Caki2 (cell line): ENCODE measurements at places on chromosomes 7 and 10. TPM values are rescaled to one million over a fixed set of nuclear protein-coding genes. Genes with fewer than 3 reads are reported as not detected.

Gene TCERG1L
- not detected in 2 replicates for total RNA-seq

Gene AS3MT
- 1.2 TPM in 1 of 2 replicates, not detected in the other for total RNA-seq

Gene FZD1
- total RNA-seq, result 5.2 and 5.6 TPM in 2 replicates

Gene PON3
- not detected in 2 replicates for total RNA-seq

Gene CCL24
- not detected in 2 replicates for total RNA-seq

Gene PTPRE
- 2.8 and 16.7 TPM in 2 replicates for total RNA-seq

Gene PLXDC2
- 4.7 and 7.4 TPM in 2 replicates for total RNA-seq

Gene LRRC61
- total RNA-seq, result 53.9 and 54.9 TPM in 2 replicates

Gene TAS2R41
- total RNA-seq, result not detected in 2 replicates

Gene ARPC1A
- 125 and 179 TPM in 2 replicates for total RNA-seq

Gene NPTX2
- total RNA-seq, result 38.3 and 40.5 TPM in 2 replicates

GRCh38 chr7:76155938-76156337, 45.8 kb upstream of the SRRM3 start:
- DNase-seq, result no peak

DNA sequence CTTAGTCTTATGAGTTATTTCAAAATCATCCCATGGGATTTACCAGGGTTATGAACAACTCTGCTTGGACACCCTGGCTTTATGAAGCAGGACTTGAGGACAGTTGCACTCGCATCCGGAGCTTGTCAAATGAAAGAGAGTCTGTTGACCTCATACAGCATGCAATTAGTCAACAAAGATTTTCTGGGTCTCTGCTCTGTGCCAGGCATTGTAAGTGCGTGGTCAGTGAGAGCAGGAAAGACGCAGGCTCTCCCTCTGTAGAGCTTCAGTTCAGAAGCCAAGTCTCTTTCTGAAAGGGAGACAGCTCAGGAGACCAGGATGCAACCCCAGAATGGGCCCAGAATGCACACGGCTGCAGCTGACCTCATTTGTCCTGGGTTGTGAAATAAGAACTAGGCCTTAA, 45.5 kb upstream of the DMBT1 start:
- DNase-seq, result no peak

GRCh38 chr7:118626739-118627138, 402.2 kb downstream of the ANKRD7 start:
- no peak for DNase-seq

DNA sequence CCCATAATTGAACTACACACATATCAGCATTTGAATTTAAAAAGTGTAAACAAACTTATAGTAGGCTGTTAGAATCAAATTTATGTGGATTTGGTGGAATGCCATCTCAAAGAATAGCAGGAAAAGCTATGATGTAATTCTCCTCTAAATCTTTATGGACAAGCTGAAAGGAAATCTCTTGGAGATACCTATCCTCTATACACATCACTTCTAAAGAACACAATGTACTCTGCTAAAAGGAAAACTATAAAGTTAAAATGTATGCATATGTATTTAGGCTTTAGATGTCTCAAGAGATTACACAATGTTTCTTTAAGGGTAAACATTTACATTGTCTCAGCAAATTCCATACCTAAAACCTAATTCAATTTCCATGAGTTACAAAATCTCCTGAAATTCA, 323.3 kb downstream of the CRPPA start:
- no peak for DNase-seq

DNA sequence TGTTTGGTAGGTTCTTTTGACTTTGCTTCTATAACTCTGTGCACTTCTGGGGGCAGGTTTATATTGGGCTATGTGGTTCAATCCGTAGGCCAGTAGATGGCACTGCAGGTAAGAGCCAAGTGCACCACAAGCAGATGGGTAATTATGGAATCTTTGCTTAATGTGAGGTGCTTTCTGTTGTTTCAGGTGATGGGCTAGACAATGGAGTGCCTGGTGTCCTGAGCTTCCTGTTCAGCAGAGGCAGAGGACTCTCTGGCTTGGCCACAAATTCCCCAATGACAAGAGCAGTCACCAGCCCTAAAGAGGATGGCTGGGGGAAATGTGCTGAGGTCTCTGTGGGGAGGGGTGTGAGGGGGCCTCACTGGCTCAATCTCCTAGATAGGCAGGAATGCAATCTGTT, 455.0 kb downstream of the CCSER2 start:
- DNase-seq, result peak; percentile 16

- peak; percentile 89 for DNase-seq
Observed at GRCh38 chr10:43420369-43421200, 11.6 kb upstream of the HNRNPF start.

GRCh38 chr10:17435953-17436352, 18.4 kb downstream of the ST8SIA6 start:
- no peak for DNase-seq

- no peak for DNase-seq
Observed at GRCh38 chr10:112227331-112227987, 43.9 kb upstream of the GPAM start.

DNA sequence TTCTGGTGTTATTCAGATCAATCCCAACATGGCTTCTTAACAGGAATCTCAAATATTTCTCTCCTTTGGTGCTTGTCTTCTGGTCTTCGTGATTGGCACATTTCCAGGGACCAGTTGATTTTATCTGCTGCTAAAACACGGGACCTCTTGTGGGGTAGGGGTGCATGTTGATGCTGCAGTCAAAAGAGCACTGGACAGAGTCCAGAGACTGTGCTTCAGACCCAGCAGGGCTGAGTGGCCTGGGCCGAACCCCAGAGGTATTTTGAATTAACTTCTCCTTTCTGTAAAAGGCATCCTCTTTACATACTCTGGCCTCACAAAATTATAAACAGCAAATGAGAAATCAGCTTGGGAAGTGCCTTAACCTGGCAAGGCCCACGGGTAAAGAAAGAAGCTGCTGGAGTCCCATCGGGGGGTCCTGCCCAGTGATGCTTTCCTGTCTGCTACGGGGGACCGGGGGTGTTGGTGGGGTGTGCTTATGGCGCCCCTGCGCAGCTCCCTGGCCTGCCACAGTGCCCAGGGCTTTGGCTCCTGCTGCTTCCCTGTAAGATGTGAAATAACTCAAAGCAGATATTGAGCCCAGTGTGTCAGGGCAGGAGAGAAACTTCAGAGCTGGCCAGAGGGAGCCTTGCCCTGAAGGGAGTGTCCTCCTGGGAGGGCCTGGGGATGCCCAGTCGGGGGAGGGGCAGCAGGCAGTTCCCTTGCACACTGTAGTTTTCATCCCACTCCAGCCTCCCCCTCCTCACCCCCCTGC, 230.5 kb downstream of the TCF7L2 start:
- no peak for DNase-seq

DNA sequence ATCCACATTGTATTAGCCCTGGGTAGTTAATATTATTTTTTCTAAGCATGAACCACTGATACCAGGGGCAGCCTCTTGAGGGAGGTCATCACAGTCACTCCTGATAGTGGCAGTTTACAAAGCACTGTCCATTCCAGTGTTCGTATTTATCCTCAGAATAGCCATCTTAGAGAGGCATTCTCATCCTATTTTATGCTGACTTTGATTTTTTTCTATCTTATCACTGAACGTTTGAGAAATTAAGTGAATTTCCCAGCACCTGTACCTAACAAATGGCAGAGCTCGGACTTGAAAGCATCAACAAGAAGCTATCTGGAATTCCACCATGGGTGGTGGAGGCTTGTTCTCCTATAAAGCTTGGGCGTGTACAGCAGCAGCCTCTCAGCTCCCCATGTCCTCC, 26.1 kb upstream of the MGAM2 start:
- DNase-seq, result no peak

DNA sequence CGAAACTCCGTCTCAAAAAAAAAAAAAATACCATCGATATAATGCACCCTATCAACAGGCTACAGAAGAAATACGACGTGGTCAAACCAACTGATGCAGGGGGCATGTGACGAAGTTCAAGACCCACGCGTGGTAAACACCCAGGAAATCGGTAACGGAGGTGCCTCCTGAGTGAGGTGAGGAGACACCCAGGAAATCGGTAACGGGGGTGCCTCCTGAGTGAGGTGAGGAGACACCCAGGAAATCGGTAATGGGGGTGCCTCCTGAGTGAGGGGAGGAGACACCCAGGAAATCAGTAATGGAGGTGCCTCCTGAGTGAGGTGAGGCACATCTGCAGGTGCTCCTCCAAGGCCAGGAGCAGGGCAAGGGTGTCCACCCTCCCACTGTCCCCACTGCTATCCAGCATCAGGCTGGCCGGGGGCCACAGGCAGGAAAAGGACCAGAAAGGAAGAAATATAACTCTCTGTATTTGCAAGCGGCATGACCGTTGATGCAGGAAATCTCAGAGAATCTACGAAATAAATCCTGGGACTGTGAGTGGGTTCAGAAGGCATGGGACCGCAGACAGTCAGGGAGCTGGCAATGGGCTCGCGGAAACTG, 10.7 kb upstream of the GPR146 start:
- no peak for DNase-seq

- no peak for DNase-seq
Observed at GRCh38 chr7:96316949-96317348, 4.9 kb downstream of the SLC25A13 start.

- no peak for DNase-seq
Observed at GRCh38 chr10:127790066-127790624, 53.2 kb downstream of the FOXI2 start.

- DNase-seq, result no peak
Observed at GRCh38 chr10:31426401-31426800, 107.4 kb downstream of the ZEB1 start.

DNA sequence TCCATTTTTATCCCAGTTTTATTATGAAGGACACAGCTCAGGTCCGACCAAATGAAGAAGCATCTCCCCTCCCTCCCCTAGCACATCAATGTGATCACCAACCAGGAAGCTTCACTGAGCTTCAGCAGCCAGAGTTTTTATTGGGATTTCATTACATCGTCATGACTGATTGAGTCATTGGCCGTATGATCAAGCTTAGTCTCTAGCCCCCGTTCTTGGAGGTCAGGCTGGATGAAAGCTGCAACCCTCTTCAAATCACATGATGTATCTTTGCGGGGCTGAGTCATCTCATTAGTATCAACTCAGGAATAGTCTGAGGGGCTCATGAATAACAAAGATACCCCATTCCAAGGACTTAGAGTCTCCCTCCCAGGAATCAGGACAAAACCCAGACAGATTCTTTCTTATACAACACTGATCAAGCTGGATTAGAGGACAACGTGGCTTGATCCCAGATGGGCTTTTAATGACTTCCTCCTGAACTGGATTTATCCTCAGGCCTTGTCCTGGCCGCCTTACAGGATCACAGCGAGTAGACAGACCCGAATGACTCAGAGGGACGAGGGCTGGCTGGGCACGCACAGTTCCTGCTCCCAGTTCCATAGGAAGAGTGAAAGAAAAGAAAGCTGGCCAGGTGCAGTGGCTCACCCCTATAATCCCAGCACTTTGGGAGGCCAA, 14.5 kb downstream of the LIMK1 start:
- DNase-seq, result peak; percentile 88

GRCh38 chr7:28157831-28158416, 22.7 kb downstream of the JAZF1 start:
- DNase-seq, result no peak

DNA sequence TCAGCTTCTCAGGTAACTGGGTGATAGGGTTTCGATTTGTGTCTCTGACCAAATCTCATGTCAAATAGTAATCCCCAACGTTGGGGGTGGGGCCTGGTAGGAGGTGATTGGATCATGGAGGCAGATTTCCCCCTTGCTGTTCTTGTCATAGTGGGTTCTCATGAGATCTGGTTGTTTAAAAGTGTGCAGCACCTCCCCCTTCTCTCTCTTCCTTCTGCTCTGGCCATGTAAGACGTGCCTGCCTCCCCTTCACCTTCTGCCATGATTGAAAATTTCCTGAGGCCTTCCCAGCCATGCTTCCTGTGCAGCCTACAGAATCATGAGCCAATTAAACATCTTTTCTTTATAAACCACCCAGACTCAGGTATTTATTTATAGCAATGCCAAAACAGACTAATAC, 21.9 kb upstream of the SMURF1 start:
- no peak for DNase-seq

DNA sequence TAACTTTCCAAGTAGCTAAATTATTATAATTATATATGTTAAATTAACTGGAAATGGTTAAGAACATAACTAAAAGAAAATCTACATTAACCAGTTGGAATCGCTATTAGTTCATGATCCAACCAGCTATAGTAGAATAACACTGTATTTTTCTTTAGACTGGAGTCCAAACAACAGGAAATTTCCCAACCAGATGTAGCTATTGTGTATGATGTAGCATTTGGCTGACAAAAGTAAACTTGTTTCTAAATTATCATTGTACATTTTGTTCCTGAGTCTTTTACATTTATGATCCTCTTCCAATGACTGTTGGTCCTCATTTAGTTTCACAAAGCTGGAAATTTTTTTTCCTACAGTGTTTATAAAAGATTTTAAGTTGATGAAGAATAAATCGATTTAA, 62.1 kb downstream of the PAPSS2 start:
- DNase-seq, result no peak

- no peak for DNase-seq
Observed at GRCh38 chr7:88355011-88355410, 48.3 kb upstream of the STEAP4 start.

DNA sequence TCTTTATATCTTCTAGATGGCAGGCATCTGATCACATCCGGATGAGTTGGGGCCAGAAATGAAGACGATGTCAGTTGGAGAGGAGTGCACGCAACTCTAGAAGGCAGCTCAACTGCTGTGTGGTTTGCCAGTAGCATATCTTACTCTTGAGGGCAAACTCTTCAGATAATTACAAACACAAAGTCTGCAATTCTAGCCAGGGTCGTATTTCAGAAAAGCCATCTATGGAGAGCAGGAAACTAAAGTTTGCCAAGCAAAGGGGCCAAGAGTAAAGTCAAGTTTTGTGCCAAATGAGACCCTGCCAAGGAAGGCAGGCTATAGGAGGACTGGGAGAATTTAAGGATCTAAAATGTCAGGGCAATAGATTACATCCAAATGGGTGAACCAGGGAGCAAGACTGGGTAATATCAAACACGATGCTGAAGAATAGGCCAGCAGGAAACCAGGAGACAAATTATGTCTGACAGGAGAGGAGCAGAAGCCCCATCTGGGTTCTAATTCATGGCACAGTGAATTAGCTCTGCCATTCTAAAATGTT, 312.5 kb upstream of the SEMA3C start:
- DNase-seq, result no peak

GRCh38 chr7:115435178-115435577, 513.3 kb downstream of the MDFIC start:
- no peak for DNase-seq

GRCh38 chr7:30169579-30169978, 34.8 kb downstream of the MTURN start:
- DNase-seq, result no peak

GRCh38 chr10:33871061-33871956, 536.8 kb upstream of the NRP1 start:
- no peak for DNase-seq

GRCh38 chr10:92690211-92690914, 608 bp downstream of the HHEX start:
- DNase-seq, result peak; percentile 31

- no peak for DNase-seq
Observed at GRCh38 chr7:2953099-2953498, 90.6 kb downstream of the CARD11 start.
